Osteoblast (primary cell): ENCODE measurements at places on chromosomes 16 and 17. TPM values are rescaled to one million over a fixed set of nuclear protein-coding genes. Genes with fewer than 3 reads are reported as not detected.

Gene ACSM5
- total RNA-seq, result 11.9 and 14.4 TPM in 2 replicates

Gene FOXN1
- not detected in 2 replicates for total RNA-seq

Gene SPATA32
- total RNA-seq, result not detected in 2 replicates

Gene ST6GALNAC2
- 0.36 and 0.59 TPM in 2 replicates for total RNA-seq

Gene SLFN13
- total RNA-seq, result 2.1 and 2.5 TPM in 2 replicates

Gene ZNF778
- total RNA-seq, result 6.2 and 8.7 TPM in 2 replicates
